Melanocyte of skin (primary cell): ENCODE measurements at places on chromosomes 2 and 18. TPM values are rescaled to one million over a fixed set of nuclear protein-coding genes. Genes with fewer than 3 reads are reported as not detected.

The GREB1L gene
- total RNA-seq: 0.31 and 0.33 TPM in 2 replicates

The GPR45 gene
- not detected in 2 replicates for total RNA-seq

The ST6GAL2 gene
- not detected in 2 replicates for total RNA-seq

The SP5 gene
- not detected in 2 replicates for total RNA-seq

The HADHA gene
- total RNA-seq: 135 and 169 TPM in 2 replicates

The SLC5A7 gene
- total RNA-seq: not detected in 2 replicates

The TGFA gene
- total RNA-seq: 0.15 and 0.33 TPM in 2 replicates

The EML6 gene
- 0.33 and 0.93 TPM in 2 replicates for total RNA-seq

The IGFBP5 gene
- total RNA-seq: 3.3 and 5.6 TPM in 2 replicates

The NYAP2 gene
- total RNA-seq: not detected in 2 replicates

The INPP4A gene
- 24.1 and 24.4 TPM in 2 replicates for total RNA-seq

The GKN1 gene
- total RNA-seq: not detected in 2 replicates

The ZNF521 gene
- 24.0 and 29.6 TPM in 2 replicates for total RNA-seq

The AQP12B gene
- not detected in 2 replicates for total RNA-seq

The FBXO41 gene
- 3.8 and 6.2 TPM in 2 replicates for total RNA-seq

The HOXD3 gene
- total RNA-seq: 2.7 and 3.4 TPM in 2 replicates

The NT5C1B gene
- not detected in 2 replicates for total RNA-seq

The B4GALT6 gene
- 9.3 and 12.3 TPM in 2 replicates for total RNA-seq

The POLR1B gene
- total RNA-seq: 32.3 and 44.7 TPM in 2 replicates

The SERPINB13 gene
- under 0.01 TPM in 1 of 2 replicates, not detected in the other for total RNA-seq

The CTIF gene
- total RNA-seq: 4.0 and 4.9 TPM in 2 replicates

The GYPC gene
- total RNA-seq: 135 and 217 TPM in 2 replicates

The SLC38A11 gene
- total RNA-seq: 2.3 TPM in 1 of 2 replicates, not detected in the other

The MAP3K19 gene
- total RNA-seq: not detected in 2 replicates

The SIGLEC15 gene
- under 0.01 TPM in 1 of 2 replicates, not detected in the other for total RNA-seq

The TSPYL6 gene
- total RNA-seq: not detected in 2 replicates

The DTNA gene
- 5.7 and 13.0 TPM in 2 replicates for total RNA-seq

The G6PC2 gene
- not detected in 2 replicates for total RNA-seq

The GBX2 gene
- 0.69 TPM in 1 of 2 replicates, not detected in the other for total RNA-seq
